NT2/D1 (cell line): ENCODE measurements at places on chromosomes 5 and 9.

- DNase-seq: no peak
Observed at GRCh38 chr5:34676416-34676815, 20.3 kb downstream of the RAI14 start.

GRCh38 chr9:127598839-127599549 is 13.1 kb upstream of the STXBP1 start:
- DNase-seq: no peak

GRCh38 chr9:2356041-2356790 is 265.4 kb upstream of the VLDLR start:
- no peak for DNase-seq

- DNase-seq: peak; percentile 92
Observed at GRCh38 chr9:128034821-128035652, 32.1 kb downstream of the NAIF1 start.

DNA sequence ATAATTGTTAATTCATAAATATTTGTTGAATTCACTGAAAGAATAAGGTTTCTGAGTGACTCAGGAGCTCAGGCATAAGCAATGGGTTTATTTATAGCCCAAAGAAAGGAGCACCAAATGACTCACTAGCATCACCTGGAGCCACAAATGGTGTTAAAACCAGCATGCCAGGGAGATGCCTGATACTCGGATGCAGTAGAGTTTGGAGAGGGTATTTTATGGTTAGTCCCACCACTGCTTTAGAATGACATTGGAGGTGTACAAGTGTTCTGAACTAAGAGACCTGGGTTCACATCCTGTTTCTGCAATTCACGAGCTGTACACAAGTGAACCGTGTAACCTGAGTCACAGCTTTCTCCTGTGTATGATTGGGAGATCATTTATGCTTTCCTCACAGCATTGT is 25.2 kb downstream of the CCL28 start:
- DNase-seq: no peak

DNA sequence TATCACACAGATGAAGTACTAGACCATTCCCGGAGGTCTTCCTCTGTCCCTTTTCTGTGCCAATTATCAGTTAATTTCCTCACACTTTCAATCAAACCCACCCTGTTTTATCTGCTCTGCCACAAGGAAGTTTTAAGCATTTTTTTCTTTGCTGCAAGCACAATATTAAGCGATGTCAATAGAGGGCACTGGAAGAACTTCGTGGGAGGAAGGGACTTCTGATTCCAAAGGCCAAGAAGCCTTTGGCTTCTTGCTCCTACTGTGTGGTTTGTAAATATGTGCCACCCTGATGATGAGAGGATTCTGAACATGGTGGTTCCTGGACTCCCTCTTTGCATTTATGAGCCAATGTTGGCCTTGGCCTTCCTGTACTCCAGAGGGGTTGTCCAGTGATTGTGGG is 1712.5 kb upstream of the C9orf72 start:
- peak; percentile 22 for DNase-seq

- no peak for DNase-seq
Observed at GRCh38 chr9:75814667-75815066, 75.8 kb upstream of the PCSK5 start.

DNA sequence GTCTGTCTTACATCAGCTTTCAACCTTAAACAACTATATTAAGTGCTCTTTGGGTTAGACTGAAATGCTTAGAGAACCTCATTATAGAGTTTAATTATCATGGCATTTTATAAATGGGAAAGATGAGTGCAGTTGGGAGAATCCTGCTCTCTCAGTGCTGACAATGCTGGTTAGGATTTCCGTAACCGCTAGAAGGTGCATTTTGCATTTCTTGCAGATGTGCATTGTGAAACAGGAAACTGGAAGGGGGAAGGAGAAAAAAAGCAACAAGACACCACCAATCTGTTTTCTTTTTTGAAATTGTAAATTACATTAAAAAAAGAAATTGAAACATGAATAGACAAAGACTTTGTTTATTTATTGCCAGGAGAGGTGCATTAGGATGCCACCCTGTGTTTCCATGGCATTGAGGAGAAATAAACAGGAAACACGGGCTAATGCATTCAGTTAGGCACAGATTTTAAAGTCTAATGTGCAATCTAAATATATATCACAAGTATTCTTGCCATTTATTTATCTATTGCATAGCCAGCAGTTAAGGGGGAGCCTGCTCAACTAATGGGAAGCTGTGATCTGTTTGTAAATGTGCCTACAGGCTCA is 478.9 kb downstream of the PSAT1 start:
- no peak for DNase-seq

- no peak for DNase-seq
Observed at GRCh38 chr9:15249981-15250380, 57.0 kb downstream of the TTC39B start.

DNA sequence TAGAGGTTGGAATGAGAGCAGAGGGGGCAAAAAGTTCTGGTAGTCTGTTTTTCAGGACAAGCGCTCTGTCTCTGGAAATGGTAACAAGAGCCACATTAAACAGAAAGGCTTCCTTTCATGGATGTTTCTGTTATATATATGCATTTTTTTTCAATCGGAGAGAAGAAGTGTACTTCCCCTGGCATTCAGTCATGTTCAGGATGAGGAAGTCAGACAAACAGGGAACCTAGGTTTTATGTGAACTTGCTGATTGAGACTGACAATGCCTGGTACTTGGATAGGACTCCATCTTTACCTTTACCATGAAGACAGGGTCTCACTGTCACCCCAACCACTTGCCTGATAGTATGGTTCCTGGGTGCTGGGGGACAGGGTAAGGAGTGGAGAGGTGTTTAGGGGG is 30.1 kb upstream of the ZBED3 start:
- no peak for DNase-seq

DNA sequence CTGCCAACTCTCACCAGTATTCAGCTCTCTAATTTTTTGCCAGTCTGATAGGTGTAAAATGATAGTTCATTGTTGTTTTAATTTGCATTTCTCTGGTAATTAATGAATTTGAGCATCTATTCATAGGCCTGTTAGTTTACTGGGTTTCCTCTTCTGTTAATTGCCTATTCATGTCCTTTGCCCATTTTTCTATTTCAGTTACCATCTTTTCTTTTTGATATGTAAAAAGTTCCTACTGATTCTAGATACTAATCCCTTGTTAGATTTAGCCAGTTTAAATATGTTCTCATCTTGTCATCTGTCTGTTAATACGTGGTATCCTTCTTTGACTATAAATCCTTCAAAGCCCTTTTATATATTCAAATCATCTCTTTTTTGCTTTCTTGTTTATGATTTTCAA is 247.8 kb downstream of the ARHGAP26 start:
- no peak for DNase-seq

- no peak for DNase-seq
Observed at GRCh38 chr5:72114629-72115028, 7.4 kb downstream of the MAP1B start.

GRCh38 chr5:73296772-73297171 is 123.8 kb downstream of the TMEM174 start:
- DNase-seq: no peak

GRCh38 chr9:26656003-26656870 is 236.4 kb downstream of the CAAP1 start:
- peak; percentile 44 for DNase-seq

- no peak for DNase-seq
Observed at GRCh38 chr5:111404270-111404769, 108.0 kb downstream of the STARD4 start.

- peak; percentile 44 for DNase-seq
Observed at GRCh38 chr9:22244139-22245011, 202.2 kb upstream of the DMRTA1 start.

GRCh38 chr5:9342161-9342787 is 203.6 kb downstream of the SEMA5A start:
- DNase-seq: no peak

GRCh38 chr5:134590992-134591659 is 41.5 kb downstream of the SAR1B start:
- DNase-seq: no peak

DNA sequence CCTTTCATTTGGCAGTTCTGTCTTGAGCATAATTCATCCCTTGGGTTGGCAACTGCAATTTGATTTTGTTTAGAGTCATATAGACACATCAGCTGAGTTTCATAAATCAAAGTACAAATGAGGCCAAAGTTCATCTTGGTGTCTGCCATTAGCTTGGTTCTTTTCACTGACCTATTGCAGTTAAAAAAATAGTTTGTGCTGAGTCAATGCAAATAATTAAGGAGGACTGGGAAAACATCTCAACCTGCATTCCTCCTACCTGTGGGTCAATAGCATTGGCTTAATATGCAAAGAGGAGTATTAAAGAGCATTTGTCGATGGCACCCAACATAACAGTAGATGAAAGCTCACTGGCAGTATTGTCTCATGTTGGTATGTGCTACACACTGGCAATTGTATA is 1.6 kb downstream of the PKD2L2 start:
- DNase-seq: no peak

- DNase-seq: no peak
Observed at GRCh38 chr5:143205883-143206195, 197.6 kb downstream of the NR3C1 start.

GRCh38 chr5:669842-670395 is 23.2 kb downstream of the TPPP start:
- no peak for DNase-seq

DNA sequence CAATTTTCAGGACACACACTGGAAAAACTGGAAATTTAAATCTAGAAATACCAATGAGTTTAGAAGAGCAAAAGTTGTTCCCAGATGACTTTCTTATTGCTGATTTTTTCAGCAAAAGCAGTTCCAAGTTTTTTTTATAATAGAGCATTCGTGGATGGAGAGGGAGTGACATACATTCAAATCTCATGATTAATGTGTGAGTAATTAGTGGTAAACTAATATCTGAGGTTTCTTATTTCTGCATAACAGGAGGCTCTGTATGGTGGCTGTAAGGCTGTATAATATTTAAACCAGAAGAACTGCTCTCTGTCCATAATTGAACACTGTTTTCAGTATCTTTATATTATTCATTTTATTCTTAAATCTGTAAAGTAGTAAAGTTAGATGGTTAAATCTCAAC is 25.8 kb downstream of the LYSMD3 start:
- no peak for DNase-seq

DNA sequence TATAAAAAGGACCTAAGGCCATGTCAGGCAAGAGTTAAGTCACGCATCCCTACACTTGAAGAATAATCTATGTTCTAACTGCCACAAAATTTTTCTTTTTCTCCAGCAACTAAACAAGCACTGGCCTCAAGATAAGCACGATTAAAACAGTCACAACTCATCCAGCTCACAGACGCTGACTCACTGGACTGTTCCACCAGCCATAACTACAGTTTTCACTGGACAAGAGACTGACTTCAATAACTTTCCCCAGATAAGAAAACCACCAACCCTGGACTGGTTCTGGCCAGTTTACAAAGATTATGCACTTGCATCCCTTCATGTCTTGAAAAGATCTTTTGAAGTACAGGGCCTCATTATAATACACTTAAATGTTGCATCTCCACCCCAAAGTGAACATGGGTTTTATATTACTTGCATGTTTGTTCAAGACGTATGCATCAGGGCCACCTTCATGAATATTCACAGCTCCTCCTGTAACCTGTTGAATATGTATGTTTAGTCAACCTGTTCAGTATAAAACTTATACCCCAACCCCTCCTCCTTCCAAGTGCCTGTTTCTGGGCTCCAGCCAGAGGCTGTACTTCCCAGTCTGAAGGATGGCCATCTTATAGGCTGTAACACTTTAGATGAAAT is 129.3 kb upstream of the EPB41L4A start:
- DNase-seq: no peak

- DNase-seq: peak; percentile 18
Observed at GRCh38 chr9:5799314-5799713, 33.6 kb downstream of the ERMP1 start.
